ENCODE measurements at places on chromosomes 3 and 15.
A peak's percentile ranks its signal among the peaks of the same experiment; 100 is the strongest.

GRCh38 chr3:20490996-20491395 is 305.0 kb upstream of the SGO1 start:
- DNase-seq = no peak

GRCh38 chr3:20564966-20565365 is 379.0 kb upstream of the SGO1 start:
- no peak for DNase-seq

GRCh38 chr3:39540162-39540921 is 72.9 kb downstream of the MOBP start:
- DNase-seq = no peak

GRCh38 chr3:119145500-119146167 is at the start of gene TEX55:
Gene TEX55 (plus strand): TSS chr3:119146165. CDS start chr3:119146190, 25 bp downstream.
- DNase-seq = peak; percentile 48

- DNase-seq = no peak
These were observed 126.5 kb downstream of the GABRG3 start for GRCh38 chr15:27097506-27097905.

DNA sequence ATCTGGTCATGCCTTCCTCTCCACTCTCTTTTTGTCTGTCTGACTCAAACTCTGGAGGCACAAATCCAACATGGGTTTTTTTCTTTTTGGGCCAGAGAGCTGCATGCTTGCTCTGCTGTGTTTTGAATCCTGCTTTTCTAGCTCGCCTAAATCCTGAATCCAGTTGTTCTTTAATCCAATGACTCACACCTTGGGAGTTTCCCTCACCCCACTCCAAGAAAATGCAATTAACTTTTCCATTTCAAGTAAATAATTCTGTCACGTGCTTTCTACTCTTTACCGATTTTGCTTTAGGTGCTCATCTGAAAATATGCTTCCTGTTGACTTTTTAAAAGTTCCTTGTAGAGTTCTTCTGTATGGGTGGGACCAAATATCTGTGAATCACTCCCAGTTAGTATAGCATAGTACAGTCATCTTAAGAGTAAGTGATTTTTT is 47.6 kb downstream of the SLMAP start:
- DNase-seq = peak; percentile 94

DNA sequence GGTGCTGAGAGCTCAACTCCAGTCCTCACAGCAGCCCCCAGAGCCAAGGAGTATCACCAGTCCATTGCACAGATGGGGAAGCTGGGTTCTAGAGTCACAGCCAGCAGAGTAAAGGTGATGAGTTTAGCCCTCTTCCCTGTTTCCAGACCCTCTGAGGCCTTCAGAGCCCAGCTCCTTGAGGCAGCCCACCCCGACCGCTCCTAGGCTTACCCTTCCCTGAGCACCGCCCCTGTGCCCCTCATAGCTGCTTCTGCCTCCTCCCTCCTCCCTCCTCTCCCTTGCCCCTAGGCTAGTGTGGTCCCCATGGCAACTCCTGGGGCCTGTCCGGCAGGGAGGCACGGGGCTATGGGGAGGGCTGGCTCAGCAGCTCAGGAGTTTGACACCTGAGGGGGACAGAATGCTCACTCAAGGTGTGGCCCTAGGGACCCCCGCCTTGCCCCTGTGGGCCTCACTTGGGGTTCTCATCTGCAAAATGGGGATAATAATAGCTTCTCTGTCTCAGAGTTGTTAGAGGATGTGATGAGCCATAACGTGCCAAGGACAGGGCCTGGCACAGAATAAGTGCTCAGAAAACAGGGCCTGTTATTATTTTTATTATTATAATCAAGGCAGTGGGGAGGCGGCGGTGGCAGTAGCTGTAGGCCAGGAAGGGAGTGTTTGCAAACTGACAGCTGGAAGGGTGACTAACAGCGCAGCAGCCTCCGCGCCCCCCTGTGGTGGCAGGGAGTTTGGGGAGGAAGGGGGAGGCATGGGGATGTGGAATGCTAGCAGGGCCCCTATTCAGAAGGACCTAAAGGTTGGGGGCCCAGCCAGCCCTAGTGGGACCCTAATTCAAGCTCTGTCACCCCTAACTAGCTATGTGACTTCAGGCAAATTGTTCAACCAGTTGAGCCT is 11.5 kb downstream of the CSK start:
- no peak for DNase-seq

- no peak for DNase-seq
These were observed 12.8 kb upstream of the FAM98B start for GRCh38 chr15:38441130-38441519.

DNA sequence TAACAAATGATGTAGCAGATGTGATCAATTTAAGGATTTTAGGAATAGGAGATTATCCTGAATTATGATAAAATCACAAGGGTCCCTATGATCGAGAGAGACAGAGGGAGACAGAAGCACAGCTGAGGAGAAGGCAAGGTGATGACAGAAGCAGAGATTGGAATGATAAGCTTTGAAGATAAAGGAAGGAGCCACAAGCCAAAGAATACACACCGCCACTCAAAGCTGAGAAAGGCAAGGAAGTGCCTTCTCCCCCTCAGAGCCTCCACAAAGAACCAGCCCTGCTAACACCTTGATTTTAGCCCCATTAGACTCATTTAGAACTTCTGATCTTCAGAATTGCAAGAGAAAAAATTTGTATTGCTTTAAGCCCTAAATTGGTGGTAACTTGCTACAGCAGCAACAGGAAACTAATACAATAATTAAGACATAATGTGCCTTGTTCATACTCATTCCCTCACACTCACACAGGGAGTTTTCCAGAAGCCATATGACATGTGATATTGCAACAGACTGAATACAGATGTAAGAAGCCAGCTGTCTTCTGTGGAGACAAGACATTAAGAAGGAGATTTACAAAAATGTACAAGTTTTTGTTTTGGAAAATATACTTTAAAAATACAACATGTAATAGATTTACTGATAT is 38.2 kb downstream of the TRANK1 start:
- peak; percentile 30 for DNase-seq

GRCh38 chr3:151117047-151117446 is 31.6 kb downstream of the MED12L start:
- DNase-seq = no peak
